ENCODE measurements at places on chromosomes 5 and 9.

- DNase-seq, result peak; percentile 27
Observed at GRCh38 chr5:83715236-83716065, 5.2 kb downstream of the HAPLN1 start.

- DNase-seq, result peak; percentile 76
Observed at GRCh38 chr5:54533541-54534190, 16.1 kb downstream of the SNX18 start.

- DNase-seq, result no peak
Observed at GRCh38 chr5:147396070-147396823, 113.6 kb downstream of the DPYSL3 start.

DNA sequence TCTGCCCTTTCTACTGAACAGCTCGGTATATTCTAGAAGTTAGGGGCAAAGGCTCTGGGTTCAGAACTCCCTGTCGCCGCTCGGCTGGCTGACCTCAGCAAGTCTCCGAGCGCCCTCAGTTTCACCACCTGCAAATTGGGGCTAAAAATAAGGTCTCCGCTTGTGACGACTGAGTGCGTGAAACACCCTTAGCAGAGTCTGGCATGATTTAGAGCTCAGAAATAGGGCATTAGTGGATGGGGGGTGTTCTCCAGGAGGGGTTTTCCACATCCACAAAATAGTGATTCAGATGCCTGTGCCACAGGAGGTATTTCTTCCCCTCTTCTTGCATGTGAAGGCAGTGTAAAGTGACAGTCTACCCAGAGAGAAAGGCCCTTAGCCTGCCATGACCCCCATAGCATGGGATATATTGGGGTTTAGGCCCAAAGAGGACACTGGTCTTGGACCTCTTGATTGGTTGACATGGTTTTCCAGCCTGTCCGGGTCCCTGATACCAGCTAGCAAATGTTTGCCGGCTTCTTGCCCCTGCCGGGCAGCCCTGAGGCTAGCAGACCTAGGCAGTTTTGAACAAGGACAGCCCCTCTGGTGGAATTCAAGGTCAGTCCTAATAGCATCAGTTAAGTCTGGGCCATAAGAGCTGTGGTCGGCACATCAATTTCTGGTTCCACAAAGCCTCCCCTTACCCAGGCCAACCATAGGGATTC is 1.4 kb downstream of the ERGIC1 start:
- no peak for DNase-seq

DNA sequence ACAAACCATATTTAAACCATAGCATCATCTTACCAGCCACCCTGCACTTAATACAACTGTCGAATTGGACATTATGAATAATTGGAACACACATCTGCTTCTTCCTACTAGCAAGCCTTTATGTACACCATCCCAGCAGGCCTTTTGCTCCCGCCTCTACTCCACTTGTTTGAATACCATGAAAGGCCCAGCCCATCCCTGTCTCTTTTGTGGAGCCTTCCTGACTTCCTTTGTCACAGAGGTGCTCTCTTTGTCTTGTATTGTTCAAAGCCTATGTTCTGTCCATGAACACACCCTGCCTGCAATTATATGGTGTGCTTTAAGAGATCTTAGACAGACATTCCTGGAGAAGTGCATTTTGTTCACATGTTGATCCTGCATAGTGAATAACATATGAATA is 465.7 kb downstream of the DIRAS2 start:
- peak; percentile 95 for DNase-seq

- DNase-seq, result no peak
Observed at GRCh38 chr9:112310826-112311225, 22.6 kb downstream of the PTBP3 start.

DNA sequence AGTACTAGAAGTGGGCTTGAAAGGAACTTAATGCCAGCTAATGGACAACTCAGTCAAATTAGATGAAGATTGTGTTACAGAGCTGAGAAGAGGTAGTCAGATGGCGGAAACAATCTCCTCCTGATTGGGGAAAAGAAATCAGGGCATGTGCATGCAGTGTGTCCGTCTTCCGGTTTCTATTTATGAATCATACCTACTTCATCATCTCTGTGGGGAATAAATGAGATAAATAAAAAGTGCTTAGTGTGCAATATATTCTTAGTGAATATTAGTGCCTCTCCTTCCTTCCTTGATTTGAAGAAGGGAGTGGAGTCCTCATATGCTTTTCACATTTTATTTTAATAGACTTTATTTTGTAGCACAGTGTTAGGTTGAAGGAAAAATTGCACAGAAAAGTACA is 108.7 kb upstream of the NFIL3 start:
- no peak for DNase-seq

DNA sequence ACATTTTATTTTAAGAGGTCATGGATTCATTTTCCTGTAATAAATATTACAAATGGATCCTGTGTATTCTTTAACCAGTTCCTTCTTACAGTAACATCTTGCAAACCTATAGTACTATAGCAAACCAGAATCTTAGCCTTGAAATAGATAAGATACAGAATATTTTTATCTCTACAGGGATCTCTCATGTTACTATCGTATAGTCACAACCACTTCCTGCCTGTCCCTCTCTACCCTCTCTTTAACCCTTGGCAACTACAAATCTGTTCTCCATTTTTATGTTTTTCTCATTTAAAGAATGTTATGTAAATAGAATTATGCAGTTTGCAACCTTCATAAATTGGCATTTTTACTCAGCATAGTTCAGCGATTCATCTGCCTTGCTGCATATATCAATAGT is 454.0 kb downstream of the DIRAS2 start:
- DNase-seq, result no peak

DNA sequence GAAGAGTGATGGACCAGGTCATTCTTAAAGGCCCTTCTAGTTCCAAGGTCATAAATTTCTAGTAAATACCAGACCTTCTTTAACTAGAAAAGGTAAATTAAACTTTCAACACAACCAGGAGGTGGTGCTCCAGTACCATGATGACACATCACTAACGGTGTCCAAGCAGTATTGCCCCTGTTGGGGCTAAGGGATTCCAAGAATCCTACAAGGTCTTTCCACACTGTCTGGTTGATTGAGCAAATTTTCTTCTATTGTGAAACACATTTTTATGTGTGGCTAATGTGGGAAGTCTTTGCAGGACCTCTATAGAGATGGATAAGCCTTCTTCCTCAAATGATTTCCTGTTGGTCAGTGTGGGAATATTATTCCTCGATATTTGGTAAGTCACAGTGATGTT is 459.6 kb upstream of the PAPPA start:
- DNase-seq, result peak; percentile 50

GRCh38 chr5:120682851-120683250 is 218.8 kb downstream of the PRR16 start:
- DNase-seq, result no peak

- DNase-seq, result no peak
Observed at GRCh38 chr5:135990528-135991255, 35.9 kb upstream of the LECT2 start.

DNA sequence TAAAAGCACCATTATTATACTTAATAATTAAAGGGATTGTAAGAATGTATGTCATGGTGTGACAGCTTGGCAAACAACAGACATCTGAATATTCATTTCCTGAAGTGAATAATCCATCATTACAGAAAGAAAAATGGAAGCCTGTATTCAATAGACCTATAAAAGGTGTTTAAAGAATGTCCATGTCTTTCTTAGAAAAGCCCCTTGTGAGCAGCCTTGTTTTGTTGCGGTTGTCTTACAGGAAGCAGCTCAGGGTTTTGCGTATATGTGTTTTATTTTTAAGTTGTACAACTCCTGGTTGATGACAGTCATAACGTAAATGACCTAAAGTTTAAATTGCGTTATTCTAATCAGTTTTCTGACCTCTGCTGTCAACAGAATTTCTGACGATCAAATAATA is 53.8 kb downstream of the CAST start:
- DNase-seq, result peak; percentile 15

DNA sequence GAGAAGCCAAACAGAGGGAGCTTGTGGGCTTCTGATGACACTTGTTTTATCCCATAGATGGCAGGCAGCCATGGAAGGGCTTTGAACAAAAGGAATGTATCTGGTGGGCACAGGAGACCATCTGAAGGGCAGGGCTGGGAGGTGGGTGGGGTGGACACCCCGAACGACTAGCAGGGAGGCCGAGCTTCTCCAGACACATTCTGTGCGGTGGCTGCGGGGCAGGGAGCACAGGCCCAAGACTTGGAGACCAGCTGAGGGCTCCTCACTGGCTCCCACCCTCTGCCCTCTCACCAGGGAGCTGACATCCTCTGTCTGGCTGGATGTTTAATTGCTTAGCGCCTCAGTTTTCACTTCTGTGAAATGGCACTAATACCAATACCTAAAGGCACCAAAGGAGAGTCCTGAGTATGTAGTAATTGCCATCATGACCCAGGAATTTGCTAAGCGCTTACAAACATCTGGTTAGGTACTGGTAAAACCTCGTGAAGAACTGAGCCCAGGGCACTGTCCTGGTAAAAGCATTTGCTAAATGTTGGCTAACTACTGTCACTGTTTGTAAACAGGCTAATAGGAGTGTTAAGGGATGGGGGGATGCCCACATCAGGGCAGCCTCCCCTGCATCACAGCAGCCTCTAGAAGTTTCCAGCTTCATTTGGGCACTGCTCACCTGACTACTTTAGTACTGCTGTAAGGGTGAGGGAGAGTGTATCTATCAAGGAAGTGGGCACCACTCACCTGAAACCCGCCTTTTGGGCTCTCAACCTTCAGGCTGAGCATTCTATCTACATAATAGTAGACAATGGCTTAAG is 2.1 kb upstream of the PHF2 start:
- DNase-seq, result no peak
